ENCODE measurements at places on chromosomes 11 and 22. TPM values are rescaled to one million over a fixed set of nuclear protein-coding genes. Genes with fewer than 3 reads are reported as not detected.

- no peak for DNase-seq
Observed at GRCh38 chr11:111115890-111116289, 129.6 kb upstream of the POU2AF2 start.

The RASGRP2 gene
- polyA plus RNA-seq, result 429 TPM

DNA sequence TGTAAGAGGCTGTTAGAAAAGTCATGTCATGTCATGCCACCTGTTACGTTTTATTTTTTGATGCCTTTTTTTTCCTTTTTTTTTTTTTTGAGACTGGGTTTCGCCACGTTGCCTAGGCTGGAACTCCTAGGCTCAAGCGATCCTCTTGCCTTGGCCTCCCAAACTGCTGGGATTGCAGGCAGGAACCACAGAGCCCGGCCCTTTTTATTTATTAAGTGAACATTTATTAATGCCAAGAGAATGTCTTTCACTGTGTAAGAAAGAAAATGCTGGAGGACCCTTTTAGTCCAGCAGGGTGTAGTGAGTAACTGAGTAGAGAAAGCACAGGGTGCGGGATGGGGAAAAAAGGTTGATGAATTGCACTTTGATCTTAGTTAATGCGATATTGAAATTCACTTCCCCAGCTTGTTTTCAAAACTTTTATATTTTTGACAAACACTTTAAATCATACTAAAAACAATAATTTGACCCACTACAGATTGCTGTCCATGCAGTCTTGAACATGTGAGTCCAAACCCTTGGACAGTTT, 2.3 kb upstream of the XBP1 start:
- no peak for DNase-seq

DNA sequence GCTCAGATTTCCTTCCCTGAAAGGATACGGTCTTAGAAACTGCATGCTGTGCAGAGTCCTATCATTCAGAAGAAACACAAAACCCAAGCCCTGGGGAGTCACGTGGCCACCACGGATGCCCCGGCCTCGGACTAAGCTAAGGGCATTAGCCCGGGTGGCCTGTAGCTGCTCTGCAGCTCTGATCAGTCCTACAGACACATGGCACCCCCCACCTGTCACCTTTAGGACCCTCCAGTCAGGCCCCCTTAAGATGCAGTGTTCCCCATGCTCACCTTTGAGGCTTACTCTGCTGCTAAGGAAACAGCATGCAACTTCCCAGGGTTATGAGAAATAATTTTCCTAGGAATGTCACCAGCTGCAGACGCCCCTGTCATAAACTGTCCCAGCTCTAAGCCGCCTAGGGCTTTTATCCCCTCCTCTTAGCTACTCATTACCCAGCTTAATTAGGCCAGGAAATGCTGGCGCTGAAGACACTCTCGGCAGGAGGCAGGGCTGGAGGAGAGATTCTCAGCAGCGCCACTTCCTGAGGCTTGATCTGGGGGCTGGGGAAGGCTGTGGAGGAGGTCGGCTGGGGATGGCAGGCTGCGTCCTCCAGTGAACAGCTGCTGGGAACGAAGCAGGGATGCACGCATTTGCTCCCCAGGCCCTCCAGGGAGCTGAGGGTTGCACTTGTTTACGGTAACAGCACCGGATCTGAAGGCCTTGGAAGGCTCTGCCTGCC, 47.2 kb upstream of the ADA2 start:
- DNase-seq, result no peak

GRCh38 chr11:68855205-68855981, 13.7 kb upstream of the CPT1A start:
- no peak for DNase-seq

- DNase-seq, result no peak
Observed at GRCh38 chr11:47007579-47007978, 71.0 kb downstream of the CSTPP1 start.

DNA sequence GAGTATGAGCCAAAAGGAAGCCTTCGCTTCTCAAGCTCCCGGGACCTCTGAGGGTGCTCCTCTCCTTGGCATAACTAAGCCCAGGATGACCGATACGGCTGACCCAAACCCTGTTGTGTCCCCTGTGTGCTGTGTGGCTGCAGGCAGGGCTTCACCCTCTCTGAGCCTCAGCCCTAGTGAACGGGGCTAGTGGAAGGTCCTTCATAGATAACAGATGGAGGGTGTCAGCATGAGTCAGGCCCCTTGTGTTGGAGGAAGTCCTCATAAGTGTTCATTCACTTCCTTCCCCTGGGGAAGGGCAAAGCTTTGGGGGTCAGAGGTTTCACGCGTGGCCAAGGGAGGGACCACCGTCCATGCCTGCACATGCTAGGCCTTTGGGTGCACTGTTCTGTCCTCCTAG, 21.5 kb downstream of the SHISAL1 start:
- DNase-seq, result no peak

- no peak for DNase-seq
Observed at GRCh38 chr22:21455334-21456089, 11.7 kb upstream of the TMEM191C start.

The SLC22A6 gene
- polyA plus RNA-seq, result not detected

DNA sequence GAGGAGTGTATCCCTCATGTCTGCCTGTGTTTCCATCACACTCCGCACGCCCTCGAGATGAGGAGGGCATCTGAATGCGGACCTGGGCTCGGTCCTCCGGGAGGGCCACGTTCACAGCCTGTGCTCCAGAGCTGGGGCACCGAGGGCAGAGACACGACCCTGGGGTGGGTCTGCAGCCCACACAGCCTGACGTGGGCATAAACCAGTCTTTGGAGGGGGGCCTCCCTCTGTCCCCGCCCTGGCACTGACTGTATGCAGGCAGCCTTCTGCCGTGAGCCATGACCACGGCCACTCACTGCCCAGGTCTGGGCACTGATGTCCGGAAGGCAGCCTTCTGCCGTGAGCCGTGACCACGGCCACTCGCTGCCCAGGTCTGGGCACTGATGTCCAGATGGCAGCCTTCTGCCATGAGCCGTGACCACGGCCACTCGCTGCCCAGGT, 1425.1 kb downstream of the BRD1 start:
- DNase-seq, result no peak

DNA sequence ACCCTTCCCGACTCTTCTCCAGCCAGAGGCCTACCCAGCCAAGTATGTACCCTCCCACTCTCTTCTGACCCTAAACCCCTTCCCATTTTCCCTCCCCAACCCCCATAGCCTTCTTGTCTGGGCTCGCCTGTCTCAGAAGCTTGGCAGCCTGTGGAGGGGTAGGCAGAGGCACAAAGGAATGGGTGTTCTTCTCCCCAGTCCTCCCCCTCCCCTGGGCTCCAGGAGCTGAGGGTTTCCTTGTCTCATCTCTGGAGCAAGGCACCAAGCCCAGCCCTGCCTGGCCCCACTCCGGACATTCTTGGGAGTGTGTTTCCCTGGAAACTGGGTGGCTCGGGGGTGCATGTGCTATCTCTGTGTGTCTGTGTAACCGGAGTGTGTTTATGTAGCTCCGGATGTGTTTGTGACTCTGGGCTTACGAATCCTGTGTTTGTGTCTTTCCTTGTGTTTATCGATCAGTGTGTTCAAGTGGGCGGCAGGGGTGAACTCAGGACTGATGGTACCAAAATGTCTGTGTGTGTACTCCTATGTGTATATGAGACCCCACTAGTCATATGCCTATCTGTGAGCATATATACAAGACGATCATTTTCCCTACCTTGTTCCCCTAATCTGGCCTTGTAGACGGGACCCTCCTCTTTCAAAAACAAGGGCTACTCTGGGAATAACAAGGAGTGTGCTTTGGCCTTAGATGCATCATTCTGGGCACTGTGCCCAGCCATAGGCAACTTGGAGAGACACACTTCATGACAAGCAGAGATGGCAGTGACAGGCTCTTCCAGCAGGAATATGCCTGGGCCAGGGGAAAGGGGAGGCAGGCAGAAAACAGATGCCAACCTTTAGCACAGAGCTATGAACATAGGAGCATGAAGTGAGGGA, 10.9 kb downstream of the PHLDB1 start:
- DNase-seq, result no peak

The MS4A12 gene
- polyA plus RNA-seq, result not detected

The SCGB1D2 gene
- polyA plus RNA-seq, result not detected

The MMP1 gene
- polyA plus RNA-seq, result not detected

- no peak for DNase-seq
Observed at GRCh38 chr11:83054904-83055380, 16.8 kb downstream of the RAB30 start.

GRCh38 chr11:73058989-73059674, 83.0 kb downstream of the FCHSD2 start:
- no peak for DNase-seq

The SAA4 gene
- not detected for polyA plus RNA-seq

The CTSW gene
- 7.2 TPM for polyA plus RNA-seq

DNA sequence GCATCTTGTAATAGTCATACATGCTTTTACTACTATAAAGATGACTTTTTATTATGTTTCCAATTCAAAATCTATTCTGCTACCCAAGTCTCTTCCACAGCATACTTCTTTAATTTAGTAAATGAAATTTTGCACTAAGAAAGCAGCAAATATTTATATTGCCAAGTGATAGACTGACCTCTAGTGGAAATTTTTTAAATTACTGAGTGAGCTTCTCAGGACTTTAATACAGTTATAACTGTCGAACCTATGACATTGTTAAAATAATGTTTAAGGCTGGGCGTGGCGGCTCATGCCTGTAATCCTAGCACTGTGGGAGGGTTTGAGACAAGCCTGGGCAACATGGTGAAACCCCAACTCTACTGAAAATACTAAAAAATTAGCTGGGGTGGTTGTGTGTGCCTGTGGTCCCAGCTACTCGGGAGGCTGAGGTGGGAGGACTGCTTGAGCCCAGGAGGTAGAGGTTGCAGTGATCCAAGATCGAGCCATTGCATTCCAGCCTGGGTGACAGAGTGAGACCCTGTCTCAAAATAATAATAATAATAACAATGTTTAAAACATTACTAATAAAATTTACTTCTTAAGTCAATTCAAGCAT, 27.3 kb downstream of the STK33 start:
- DNase-seq, result peak; percentile 46

GRCh38 chr11:48125866-48126265, 90.7 kb upstream of the OR4B1 start:
- no peak for DNase-seq

Measured in naive B cell (primary cell).